Kidney epithelial cell (primary cell): ENCODE measurements at places on chromosomes 2 and 18. TPM values are rescaled to one million over a fixed set of nuclear protein-coding genes. Genes with fewer than 3 reads are reported as not detected.

Gene B3GNT7
- 8.8 and 12.2 TPM in 2 replicates for total RNA-seq

Gene PXDN
- total RNA-seq, result 287 and 314 TPM in 2 replicates

Gene NCKAP5
- 0.33 and 0.82 TPM in 2 replicates for total RNA-seq

Gene RAPH1
- 18.0 and 28.9 TPM in 2 replicates for total RNA-seq

Gene PPP1R1C
- 2.1 and 4.9 TPM in 2 replicates for total RNA-seq

Gene SULT1C4
- total RNA-seq, result 33.3 and 37.7 TPM in 2 replicates

Gene SNTG2
- total RNA-seq, result 0.38 and 0.68 TPM in 2 replicates

Gene VAMP8
- 42.3 and 53.5 TPM in 2 replicates for total RNA-seq

Gene SLC16A14
- 2.0 and 2.8 TPM in 2 replicates for total RNA-seq

Gene LINC00305
- not detected in 2 replicates for total RNA-seq

Gene LCT
- not detected in 2 replicates for total RNA-seq

Gene CXCR4
- 0.68 and 0.88 TPM in 2 replicates for total RNA-seq

Gene VIT
- not detected in 2 replicates for total RNA-seq

GRCh38 chr2:198717451-198717850 is 740.3 kb downstream of the SATB2 start:
- DNase-seq, result no peak

DNA sequence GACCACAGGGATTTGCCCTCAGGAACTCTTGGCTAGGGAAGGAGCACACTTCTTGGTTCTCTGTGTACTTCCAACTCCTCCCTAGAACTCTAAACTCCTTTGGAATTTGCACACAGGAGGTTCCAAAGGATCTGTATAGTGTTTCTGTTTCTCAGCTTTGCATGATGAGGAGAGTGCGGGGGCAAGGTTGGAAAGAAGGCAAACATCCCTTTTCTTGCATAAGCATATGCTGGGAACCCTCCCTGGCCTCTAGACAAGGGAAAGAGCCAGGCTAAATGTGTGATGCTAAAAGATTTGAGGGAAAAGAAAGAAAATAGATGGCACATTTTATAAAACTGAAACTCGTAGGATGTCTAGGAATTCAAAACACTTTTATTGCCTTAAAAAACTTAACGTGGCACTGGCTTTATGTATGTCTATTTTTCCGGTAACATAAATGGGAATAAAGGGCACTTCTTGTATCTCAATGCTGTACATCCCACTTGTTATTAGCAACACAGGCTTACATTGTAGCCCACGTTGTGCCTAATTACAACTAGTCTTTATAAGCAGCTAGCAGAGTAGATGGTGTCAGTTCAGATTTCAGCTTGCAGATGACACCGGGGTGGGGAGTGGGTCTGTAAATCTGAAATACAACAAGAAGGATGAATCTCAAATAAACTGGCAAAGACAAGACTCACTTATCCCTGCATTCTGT is 165.8 kb downstream of the GPD2 start:
- DNase-seq, result no peak

GRCh38 chr18:45165871-45166270 is 449.4 kb upstream of the SLC14A2 start:
- no peak for DNase-seq

GRCh38 chr2:233464056-233464455 is 102.5 kb downstream of the USP40 start:
- no peak for DNase-seq

GRCh38 chr2:227198866-227199265 is 34.4 kb downstream of the COL4A3 start:
- DNase-seq, result no peak

GRCh38 chr2:62464221-62465007 is 41.6 kb downstream of the TMEM17 start:
- no peak for DNase-seq

- no peak for DNase-seq
Observed at GRCh38 chr2:226636586-226636985, 163.0 kb downstream of the IRS1 start.

DNA sequence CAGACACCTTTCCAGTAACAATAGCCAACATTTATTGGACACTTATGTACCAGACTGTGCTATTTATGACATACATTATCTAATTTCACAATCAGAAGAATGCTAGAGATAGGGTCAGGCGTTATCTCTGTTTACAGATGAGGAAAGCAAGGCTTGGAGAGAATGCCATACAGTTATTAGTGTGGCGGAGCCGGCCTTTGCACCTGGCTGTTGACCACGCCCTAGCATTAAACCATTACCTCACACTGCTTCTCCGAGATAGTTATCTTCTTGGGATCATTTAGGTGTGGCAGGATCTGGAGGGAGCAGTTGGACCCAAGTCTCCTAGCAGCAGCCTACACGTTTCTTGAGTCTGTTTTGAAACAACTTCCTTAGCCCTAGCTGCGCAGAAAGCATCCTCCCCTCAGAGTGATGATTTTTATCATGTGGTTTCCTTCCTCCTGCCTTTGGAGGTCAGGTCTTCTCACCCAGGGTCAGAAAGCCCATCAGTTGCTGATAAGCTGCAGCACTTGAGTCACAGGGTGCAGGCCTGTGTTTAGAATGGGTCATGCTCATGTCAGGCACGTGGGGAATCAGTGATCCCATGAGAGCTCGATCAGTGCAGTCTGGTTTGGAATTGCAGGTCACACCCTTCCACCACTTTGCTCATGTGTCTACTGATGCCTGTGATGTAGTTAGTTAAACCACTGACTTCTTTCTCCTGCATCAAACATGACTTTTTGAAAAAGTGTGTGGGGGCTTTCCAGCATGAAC is 118.2 kb downstream of the SPTBN1 start:
- DNase-seq, result no peak

GRCh38 chr2:151553-152334 is 105.4 kb upstream of the FAM110C start:
- DNase-seq, result no peak

- DNase-seq, result no peak
Observed at GRCh38 chr2:58019229-58019628, 27.4 kb upstream of the VRK2 start.

DNA sequence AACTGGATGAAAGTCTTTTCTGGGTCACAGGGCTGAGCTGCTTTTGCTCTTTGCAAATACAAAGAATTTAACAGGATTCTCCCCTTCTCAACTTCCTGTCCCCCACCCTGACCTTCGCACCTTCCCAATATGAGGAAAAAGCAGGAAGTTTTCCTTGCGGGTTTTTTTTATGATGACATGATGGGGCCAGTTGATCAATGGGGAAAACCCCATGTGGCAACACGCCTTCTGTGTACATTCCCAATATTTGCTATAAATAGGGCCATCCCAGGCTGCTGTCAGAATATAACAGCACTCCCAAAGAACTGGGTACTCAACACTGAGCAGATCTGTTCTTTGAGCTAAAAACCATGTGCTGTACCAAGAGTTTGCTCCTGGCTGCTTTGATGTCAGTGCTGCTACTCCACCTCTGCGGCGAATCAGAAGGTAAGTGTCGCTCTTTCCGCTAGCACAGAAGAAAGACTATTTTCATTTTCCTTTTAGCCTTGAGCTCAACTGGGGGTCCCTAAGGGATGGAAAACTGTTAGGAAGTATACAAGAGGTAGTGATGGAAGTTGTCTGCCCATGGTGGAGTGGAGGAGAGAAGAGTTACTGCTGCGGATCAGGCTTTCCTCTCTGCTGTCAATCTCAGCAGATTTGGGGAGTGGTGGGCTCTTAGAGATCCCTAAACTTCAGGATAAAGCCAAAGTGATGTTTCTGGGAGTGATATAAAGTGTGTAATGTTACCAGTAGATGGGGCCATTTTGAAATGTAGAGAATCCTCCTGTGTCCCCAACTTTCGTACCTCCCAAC is at the start of gene CCL20:
Gene CCL20, plus strand, starts transcription at position 281 of the 792 bp plus-strand sequence. Its CDS starts 70 bp downstream, at position 351.
- DNase-seq, result no peak

DNA sequence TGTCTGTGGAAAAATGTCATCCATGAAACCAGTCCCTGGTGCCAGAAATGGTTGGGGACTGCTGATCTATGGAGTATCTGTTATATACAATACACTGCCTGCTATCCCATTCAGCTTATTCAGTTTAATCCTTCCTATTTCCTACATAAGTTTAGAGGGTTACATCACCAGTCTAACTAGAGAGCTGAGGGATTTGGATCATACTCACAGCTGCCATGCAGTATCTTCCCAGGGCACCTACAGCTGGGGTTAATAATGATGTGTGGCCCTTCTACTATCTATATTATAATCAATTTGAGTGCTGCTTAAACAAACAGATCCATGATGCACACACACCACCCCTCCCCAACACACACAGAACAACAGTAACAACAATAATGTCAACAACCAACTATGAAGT is 524.0 kb downstream of the LRRTM4 start:
- DNase-seq, result no peak

DNA sequence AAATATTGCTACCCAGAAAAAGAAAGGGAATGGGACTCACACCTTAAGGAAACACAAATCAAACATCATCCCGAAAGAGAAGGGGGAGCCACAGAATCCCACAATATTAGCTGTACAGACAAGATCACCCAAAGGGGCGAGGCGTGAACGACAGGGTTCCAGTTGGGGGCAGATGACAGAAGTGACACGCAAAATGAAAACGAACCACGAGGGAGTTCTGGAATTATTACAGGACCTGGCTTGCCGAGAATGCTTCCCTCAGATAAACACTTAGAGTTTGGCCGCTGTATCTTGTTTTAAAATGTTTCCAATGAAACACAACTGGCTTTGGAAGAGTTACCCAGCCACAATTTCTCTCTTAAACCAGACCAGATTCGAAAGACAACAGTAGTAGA is 60.4 kb downstream of the C2orf76 start:
- DNase-seq, result no peak

DNA sequence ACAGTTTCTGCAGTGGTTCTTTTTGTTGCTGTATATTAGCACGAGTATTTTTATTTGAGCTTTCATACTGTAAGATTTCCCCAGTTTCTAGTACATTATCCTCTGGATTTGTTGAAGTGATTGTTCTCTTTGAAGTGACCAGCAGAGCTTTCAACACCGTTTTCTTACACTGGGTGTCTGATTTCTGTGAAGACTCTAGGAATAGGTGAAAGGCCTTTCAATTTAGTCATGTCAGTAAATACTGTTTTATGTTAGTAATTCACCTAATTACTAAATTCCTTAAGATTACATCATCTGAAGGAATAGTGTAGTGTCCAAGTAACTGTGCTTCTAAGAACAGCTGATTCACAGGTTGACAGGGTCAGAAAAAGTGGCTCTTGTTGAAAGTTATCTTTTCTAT is 2.3 kb downstream of the PPM1B start:
- DNase-seq, result peak; percentile 57

DNA sequence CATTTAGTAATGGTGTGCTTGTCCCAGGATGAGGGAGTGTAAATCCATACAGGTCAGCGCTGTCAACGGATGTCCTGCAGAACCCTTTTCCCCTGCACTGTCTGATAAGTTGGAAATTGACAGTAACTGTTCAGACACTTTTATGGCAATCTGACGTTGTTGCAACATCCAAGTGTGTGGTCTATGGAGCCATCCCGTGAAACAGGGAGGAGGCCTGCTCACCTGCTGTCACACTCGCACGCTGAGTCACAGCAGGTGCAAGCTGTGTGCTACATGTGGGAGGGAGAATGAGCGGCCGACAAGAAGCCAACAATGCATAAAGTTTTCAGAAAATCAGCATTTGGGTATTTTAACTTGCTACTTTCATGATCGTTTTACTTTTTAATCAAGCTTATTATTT is 43.7 kb upstream of the RMDN2 start:
- DNase-seq, result no peak

GRCh38 chr2:23564615-23564960 is 179.6 kb downstream of the KLHL29 start:
- no peak for DNase-seq

GRCh38 chr2:126792993-126793392 is 105.7 kb upstream of the TEX51 start:
- DNase-seq, result no peak

- DNase-seq, result no peak
Observed at GRCh38 chr2:234298918-234299317, 198.0 kb downstream of the ARL4C start.

- no peak for DNase-seq
Observed at GRCh38 chr2:151422917-151423439, 13.3 kb downstream of the RIF1 start.

DNA sequence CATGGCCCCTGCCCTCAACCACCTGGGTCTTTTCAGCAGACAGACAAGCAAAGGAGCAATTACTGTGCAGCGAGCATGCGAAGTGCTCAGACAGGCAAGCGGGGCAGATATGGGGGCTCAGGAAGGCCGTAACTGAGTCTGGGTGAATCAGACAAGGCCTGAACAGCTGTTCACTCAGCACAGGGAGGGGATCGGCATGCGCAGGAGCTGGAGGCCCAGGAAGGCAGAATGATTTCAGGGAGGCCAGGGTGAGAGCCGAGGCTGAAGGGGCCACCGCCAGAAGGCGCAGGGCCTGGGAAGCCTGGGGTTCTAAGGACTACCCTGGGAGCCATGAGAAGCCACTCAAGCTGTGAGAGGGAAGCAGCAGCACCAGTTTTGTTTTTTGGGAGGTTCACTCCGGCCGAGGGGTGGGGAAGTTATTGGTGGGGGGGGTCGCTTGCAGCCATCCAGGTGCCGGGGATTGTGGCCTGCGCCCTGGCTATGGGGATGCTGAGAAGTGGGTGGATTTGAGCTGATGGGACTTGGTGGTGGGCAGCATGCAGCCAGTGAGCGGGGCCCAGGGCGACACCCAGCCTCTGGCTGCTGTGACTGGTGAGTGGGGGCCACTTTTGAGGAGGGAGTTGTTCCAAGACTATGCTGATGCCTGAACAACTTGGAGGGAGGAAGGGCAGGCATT is 132.2 kb downstream of the TSN start:
- no peak for DNase-seq

GRCh38 chr2:8174641-8175257 is 507.1 kb upstream of the ID2 start:
- DNase-seq, result no peak

GRCh38 chr18:72201032-72201431 is 343.1 kb downstream of the CBLN2 start:
- no peak for DNase-seq

DNA sequence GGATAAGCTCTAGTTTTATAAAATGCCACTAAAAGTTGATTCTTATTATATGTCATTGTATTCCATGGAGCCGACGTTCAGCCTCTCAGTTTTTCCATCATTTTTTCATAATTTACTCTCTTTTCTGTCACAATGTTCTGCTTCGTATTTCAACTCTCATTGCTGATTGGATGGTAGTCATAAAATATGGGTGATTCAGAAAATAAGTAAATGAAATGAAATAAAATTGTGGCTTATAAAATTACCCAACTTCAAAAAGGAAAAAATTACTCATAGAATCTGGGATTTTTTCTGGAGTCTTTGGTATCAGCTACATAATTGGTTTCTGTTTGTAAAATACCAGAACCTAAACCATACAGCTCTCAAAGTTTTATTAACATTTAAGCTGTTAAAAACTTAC is 139.7 kb upstream of the ITGA4 start:
- DNase-seq, result no peak

- DNase-seq, result no peak
Observed at GRCh38 chr2:81077396-81077795, 772.8 kb upstream of the LRRTM1 start.

DNA sequence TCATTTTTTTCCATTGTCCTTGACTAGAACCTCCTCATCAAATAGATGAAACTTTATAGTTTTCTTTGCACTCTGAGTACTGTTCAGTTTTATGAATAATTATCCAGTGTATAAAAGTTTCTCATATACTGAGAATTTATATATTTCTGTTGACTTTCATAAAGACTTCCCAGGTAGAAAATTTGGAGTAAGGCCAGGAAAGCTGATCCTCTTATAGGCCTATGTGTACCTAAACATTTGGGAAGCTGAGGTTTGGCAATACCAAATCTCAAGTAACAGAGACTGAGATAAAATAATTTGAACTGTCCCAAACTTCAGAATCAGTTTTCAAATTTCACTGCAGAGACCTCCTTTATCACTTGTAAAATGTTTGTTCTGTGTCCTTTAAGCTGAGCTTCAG is 43.4 kb downstream of the CCDC102B start:
- DNase-seq, result no peak

- DNase-seq, result no peak
Observed at GRCh38 chr2:62641936-62642335, 63.6 kb upstream of the EHBP1 start.
